CD4-positive, alpha-beta T cell treated with Interleukin-15 for 4 hours (primary cell): ENCODE measurements at places on chromosomes 3 and 15.

GRCh38 chr3:147388700-147389580 lies 17.4 kb downstream of the ZIC4 start:
- no peak for DNase-seq

GRCh38 chr3:2839876-2840275 lies 270.3 kb downstream of the IL5RA start:
- DNase-seq, result no peak

GRCh38 chr3:153639631-153640030 lies 477.6 kb downstream of the RAP2B start:
- no peak for DNase-seq

DNA sequence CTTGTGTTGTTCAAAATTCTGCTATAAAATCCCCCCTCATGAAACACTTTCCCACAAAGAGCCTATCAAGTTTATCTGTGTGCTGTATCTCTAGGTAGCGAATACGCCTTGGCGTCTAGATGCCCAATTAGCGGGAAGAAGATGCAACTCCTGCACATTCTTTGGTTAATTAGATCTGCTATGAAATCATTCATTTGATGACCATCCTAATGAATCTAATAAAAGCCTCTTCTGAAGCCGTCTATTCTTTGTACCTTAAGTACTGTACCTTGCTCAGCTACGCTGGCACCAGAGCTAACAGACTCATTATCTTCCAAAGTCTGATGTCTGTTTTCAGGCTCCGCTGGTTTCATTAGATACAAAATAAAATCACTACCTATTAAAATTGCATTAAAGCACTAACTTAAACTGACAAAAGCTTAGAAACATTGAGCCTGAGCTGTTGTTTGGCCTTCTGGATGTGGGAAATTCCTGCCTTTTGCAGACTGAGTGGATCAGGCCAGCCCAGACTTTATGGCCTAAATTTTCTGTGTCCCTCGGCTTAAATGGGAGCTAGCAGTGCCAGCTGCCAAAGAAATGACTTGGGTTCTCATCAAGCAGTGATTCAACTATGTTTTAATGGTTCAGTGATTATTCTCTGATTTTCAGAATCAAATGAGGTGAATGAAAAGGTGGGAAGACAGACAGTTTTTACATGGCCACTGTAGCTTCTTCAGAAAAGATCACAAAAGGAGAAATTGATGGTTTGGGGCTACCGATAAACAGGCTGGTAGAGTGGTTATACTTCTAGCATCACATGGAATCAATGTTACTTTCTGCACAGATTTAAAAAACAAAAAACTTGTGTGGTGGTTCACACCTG lies 28.4 kb upstream of the CHST2 start:
- no peak for DNase-seq

GRCh38 chr15:67083135-67083762 lies 17.8 kb downstream of the SMAD3 start:
- no peak for DNase-seq

DNA sequence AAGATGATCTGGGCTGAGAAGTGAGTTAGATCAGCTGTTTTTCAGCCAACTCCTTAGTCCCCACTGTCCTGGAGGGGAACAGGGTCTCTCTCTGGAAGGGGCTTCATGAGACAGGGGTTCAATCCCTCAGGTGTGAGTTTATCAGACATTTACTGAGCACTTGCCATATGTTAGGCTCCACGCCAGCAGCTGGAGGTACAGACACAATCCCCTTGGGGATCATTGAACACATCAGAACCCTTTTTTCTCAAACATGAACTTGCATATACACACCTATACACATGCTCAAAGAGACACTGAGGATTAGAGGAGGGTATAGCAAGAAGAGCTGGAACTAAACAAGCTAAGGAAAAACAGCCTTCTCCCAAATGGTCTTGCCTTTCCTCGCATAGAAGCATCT lies 5.5 kb upstream of the BMF start:
- no peak for DNase-seq

GRCh38 chr3:114333180-114333922 lies 39.5 kb downstream of the TIGIT start:
- peak; percentile 45 for DNase-seq

GRCh38 chr15:58574631-58575030 lies 142.8 kb downstream of the LIPC start:
- no peak for DNase-seq

DNA sequence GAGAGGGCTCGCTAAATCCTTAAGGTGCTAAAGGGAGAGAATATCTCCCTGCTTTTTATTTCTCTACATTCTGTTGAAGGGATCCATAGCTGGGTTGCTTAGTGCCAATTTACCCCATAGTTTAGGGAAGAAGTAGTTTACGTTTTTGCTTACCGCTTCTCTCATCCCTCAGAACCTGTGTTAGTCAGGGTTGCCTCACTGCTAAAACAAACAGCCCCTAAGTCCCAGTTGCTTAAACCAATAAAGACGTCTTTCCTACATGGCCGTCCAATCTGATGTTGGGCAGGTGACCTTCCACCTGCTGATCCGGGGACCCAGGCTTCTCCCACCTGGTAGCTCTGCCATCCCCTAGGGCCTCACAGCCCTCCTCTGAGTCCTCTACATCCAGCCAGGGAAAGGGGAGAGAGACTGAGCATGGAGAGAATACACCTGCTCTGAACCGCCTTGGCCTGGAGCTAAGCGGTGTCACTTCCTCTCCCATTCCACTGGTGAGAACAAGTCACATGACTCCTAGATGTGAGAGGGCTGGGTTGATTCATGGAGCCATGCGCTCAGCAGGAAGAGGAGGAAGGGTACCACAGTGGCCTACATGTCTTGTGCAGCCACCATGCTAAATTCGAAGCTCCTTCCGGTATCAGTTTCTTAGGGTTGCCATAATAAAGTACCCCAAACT lies 26.3 kb downstream of the DNASE1L3 start:
- DNase-seq, result no peak

GRCh38 chr3:148883163-148883562 lies 18.1 kb downstream of the CPA3 start:
- no peak for DNase-seq

- no peak for DNase-seq
Measured at GRCh38 chr3:149234671-149235245, 13.1 kb upstream of the CP start.

DNA sequence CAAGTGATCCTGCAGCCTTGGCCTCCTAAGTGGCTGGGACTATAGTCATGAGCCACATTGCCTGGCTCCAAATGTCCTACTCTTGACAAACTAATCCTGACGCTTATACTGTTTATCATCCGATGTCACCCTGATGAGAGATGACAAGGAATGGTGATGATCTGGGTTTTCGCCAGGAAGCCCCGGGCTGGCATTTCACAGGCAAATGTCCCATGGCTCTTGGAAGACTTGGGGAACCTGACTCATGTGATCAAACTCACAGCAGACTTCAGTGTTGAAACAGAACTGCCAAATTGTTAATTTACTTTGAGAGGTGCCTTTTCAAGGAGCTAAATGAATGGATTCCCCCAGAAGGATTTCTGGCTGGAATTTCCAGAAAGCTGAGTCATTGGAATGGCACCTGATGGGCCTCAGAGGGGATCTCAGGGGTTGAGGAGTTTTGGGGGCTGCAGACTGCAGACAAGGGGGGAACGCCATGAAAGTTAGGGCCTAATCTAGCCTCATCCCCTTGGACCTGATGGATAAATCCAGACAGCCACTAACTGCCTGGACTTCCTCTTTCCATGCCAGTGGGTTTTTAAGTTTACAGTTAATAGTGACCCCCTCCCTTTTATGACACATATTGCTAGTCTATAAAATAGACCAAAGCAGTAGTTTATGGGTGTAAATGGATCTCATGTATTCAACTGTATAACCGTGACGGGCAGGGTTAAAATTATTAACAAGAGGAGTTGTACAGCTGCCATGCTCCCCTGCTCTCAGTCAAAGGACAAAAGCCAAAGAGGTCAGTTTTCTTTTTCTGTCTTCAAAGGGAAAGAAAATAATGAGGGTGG lies 146.6 kb downstream of the CHSY1 start:
- DNase-seq, result no peak

DNA sequence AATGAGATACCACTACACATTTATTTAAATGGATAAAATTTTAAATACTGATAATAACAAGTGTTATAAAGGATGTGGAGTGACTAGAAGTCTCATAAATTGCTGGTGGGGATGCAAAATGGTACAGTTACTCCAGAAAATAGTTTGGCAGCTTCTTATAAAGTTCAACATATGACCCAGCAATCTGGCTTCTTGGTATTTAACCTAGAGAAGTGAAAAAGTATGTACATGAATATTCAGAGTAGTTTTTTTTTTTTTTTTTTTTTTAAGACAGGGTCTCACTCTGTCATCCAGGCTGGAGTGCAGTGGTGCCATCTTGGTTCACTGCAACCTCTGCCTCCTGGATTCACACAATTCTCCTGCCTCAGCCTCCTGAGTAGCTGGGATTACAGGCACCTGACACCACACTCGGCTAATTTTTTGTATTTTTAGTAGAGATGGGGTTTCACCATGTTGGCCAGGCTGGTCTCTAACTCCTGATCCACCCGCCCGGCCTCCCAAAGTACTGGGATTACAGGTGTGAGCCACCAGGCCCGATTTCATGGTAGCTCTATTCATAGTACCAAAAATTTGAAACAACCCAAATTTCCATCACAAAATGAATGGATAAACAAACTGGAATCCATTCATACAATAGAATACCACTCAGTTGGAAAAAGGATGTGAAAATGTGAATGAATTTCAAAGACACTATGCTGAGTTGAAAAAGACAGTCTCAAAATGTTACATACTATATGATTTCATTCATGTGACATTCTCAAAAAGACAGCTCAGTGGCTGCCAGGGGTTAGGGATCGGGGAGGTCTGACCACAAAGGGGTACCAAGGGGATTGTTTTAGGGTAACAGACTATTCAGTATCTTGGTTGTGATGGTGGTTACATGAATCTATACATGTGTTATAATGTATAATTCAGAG lies 14.4 kb downstream of the RRP9 start:
- no peak for DNase-seq

DNA sequence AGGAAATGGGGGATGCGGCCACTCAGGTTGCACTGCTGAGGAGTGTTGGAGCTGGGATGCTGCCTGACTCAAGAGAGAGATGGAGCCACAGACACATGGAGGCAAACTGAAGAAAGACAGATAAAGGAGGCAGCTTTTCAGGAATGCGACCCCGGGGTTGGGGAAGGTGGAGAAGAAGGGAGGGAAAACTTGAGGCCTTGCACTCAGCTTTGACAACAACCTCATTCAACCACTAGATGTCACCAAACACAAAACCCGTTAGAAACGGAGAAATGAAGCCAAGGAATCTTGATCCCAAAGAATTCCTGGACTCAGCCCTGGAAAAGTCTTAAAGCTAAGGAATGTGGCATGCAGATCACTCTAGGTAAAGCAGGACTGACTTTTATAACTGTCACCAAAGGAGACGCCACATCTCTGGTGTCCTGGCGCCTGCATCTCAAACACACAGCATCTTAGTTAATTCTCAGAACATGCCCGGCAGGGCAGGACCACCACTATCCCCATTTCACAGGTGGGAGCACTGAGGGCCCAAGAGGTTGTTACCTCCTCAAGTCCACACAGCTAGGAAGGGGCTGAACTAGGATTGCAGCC lies 59.6 kb upstream of the LMCD1 start:
- DNase-seq, result no peak

DNA sequence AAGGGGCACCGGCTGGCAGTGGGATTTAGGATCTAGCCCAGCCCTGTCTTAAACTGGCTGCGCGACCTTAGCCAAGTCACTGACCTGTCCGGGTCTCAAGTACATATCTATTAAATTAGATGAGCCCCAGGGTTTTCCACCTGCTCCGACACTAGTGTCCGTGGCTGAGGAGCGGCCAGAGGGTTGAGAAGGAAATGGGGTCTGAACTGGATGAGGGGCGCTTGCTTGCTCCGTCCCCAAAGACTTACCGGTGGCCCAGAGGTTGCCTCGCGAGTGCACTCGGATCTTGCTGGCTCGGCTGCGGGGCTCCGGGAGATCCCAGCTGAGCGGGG lies 285 bp downstream of the NMB start:
- no peak for DNase-seq

- no peak for DNase-seq
Measured at GRCh38 chr15:39359771-39360170, 221.1 kb upstream of the THBS1 start.

DNA sequence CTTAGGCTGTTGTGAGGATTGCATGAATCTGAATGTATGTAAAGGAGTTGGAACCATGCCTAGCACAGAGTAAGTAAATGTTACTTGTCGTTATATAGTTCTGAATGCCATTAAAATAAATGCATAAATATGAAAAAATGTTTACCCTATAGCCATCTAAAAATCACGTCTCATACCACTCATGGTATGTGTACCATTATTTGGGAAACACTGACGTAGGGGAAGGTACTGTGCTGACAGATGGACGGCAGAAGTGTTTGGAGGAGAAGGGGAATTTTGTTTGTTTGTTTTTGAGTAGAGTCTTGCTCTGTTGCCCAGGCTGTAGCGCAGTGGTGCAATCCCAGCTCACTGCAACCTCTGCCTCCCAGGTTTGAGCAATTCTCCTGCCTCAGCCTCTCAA lies 30.5 kb upstream of the PDZRN3 start:
- DNase-seq, result no peak

- no peak for DNase-seq
Measured at GRCh38 chr3:151165226-151165625, 37.8 kb downstream of the GPR171 start.

DNA sequence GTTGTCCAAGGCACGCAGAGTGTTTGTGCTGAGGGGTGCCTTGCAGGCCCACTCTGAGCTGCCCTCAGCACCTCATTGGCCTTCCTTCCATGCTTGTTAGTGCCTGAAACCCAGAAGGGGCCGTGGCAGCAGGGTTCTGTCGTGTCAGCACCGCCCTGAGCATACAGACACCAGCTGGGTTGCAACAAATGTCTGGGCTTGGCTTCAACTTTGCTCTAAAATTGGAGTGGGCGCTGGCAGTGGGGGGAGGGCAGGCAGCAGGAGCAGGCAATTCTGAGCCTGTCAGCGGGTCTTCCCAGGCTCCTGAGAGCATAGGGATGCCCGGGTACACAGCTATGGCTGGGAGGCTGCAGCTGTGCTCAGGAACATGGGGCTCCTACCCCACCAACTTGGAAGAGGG lies 464.3 kb downstream of the EPHA3 start:
- no peak for DNase-seq

DNA sequence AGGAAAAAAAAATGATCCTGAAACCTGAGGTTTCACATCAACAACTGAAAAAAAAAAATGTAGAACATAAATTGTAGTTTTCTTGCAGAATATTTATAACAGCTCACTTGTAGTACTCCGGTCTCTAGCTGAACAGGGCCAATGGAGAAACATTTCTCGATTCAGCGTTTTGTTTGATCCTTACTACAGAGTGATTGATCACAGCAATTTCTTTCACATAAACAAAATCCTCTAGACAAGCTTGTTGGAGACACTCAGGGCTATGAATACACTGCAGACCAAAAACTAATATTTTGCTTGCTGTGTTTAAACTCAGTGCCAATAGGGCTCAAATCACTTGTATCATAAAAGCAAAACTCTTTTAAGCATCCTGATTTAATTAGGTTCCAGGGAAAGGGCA lies 127.0 kb upstream of the CNTN6 start:
- DNase-seq, result no peak

GRCh38 chr3:52062505-52062904 lies 6.1 kb upstream of the DUSP7 start:
- peak; percentile 15 for DNase-seq
